ENCODE measurements at places on chromosomes 1 and 21.

DNA sequence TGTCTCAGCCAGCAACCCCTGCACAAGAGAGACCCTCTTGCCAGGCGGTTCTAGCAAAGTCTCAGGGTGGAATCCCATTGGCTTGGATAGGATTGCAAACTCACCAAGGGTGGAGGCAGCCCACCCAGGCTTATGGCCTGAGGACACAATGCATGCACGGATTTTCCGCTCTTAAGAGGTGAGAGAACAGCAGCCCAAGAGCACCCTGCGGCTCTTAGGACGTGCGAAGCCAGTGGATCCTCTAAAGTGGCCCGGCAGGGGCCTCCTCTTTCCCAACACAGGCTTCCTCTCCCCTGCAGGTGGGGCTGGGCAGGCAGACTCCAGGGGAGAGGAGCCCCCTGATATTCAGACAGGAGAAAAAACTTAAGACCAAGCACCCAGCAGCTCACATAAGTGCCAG is 31.2 kb upstream of the TMEM51 start:
- DNase-seq = no peak

DNA sequence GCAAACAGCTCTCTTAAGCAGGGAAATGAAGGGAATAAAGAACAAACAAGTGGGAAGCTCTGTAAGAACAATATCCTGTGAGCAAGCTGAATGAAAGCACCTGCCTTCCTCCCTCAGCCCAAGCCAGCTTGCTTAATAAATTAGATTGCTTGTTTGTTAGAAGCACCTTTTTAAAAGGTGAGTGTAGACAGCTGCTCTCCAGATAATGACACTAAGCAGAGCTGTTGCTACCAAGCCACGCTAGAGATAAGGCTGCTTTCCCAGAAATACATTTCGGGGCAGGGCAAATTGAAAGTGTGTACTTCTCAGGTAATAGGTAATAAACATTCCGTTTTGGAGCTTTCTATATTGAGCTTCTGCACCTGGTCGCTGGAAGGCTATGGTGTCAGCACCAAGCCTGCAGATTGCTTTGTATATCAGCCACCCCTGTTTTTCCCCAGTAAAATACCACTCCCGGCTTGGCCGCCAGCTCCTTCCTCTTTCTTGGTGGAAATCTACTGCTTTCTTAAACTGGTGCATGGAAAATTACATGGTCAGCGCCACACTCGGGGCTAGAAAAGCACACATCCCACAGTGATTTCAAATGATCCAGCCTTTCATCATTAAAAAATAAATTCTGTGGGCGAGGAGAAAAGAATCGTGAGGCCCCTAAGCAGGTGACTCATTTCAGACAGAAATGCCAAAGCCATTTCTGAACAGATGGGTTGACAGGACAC is 151.3 kb downstream of the ETS2 start:
- DNase-seq = no peak

DNA sequence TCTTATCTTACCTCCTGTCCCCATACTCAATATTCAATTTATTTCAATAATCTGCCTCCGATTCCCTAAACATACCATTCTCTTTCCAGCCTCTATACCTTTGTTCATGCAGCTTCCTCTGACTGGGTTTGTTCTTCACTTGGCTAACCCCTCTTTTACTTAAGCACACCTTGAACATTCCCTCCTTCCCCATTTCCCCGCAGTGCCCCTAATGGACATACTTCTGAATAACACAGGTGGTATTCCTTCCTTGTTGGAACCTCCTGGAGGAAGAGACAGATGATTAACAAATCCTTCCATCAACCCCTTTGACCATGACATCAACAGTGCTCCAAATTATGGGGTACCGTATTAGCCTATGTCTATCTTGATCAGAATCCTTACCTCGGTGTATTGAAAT is 190.0 kb upstream of the UBE2U start:
- no peak for DNase-seq

GRCh38 chr1:20319456-20320220 is 29.0 kb downstream of the VWA5B1 start:
- no peak for DNase-seq

DNA sequence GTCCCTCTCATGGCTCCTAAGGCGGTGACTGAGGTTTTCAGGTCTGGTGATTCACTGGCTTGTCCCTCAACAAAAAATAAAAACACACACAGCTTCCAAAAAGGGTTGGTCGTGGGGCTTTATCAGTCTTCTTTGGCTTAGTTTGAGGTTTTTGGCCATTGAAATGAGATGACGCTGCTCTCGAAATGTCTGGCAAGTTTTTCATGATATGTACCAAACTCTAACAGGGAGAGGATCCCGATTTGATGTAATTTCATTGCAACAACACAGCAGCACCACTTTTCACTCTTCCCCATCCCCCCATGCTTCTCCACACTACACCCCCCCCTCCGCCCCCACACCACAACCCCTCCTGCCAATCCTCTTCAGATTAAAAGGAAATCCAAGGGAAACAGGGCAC is 187.1 kb upstream of the NFIA start:
- DNase-seq = peak; percentile 18

- DNase-seq = no peak
Measured at GRCh38 chr1:92442351-92442750, 44.4 kb downstream of the GFI1 start.

DNA sequence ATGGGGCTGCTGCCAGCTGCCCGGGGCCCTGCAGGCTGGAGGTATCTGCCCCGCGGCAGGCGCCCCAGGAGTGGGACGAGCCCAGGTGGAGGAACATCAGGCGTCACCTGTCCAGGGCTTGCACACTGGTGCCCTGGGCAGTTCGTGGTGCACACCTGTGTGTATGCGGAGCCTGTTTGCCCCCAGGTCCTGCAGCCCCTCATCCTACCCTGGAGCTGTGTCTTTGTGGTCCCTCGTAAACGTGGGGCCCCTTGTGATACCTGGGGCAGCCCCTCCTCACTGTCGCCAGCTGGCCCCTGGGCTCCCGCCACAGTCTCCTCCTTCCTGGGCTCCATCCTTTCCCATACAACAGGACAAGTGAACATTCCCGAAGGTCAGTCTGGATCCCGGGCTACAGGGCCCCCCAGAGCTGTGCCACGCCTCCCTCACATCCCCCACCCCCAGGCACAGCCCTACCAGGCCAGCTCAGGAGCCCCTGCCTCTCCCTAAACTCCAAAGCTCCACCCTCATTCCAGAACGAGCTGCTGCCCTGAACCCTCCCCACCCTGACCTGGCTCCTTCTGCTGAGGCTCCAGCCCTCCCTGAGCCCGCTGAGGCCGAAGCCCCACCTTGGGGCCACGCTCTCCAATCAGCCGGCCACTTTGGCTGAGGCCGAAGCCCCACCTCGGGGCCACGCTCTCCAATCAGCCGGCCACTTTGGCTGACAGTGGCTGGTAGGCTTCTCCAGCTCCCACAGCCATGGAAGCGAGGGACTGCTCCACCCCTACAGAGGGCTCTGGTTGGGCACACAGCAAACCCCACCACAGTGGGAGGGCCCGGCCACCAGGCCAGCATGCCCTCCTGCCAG is 42.6 kb downstream of the UBE2G2 start:
- no peak for DNase-seq

DNA sequence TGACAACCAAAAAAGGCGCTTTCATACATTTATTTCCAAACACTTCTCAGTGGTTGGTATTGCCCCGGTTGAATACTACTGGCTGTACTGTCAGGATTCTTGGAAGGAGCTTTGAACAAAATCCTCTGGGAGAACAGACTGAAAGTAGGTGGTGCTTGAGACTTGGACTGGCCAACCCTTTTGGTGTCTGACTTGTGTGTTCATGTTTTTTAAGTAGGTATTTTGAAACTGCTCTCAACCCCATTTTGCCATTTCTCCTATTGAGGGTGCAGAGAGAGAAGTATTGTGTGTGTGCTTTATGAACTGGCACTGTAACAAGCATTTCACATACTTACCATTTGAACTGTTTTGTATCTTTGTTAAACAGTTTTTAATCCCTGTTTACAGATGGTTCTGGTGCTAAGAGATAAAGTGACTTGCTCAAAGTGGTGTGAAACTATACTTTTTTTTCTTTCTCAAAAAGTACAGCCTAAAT is 21.2 kb downstream of the ARID1A start:
- no peak for DNase-seq

GRCh38 chr1:36553591-36554322 is 71.0 kb upstream of the CSF3R start:
- DNase-seq = peak; percentile 13

DNA sequence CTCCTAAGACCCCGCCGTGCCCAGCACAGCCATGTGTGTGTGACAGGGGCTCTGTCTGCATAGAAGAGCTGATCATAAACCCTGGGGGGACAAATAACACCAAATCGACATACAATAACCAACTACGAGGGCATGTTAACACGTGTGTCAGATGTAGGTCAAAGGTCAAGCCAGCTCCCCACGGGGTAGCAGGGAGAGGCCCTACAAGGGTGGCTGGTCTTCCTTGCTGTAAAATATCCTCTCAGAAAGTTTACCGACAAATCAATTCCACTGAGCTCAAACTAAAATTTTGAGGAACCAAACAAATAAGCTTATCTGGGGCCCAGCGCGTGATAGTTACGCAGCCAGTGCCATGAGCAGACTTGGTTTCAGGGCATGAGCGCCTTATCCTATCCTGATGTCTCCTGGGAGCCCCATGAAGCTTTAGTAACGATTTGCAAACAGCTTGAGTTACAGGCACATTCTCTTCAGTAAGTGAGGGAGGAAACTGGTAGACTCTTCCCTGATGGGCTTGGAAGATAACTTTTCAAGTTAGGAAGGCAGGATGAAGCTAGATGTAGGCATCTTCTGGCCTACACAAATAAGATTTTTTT is 2.7 kb upstream of the TMPRSS3 start:
- DNase-seq = no peak

GRCh38 chr1:20867847-20868246 is 80.7 kb upstream of the HP1BP3 start:
- no peak for DNase-seq

GRCh38 chr1:7703321-7704213 is 67.5 kb upstream of the VAMP3 start:
- no peak for DNase-seq

GRCh38 chr1:121558514-121558913 is 373.7 kb downstream of the SRGAP2C start:
- peak; percentile 67 for DNase-seq

- DNase-seq = peak; percentile 63
Measured at GRCh38 chr1:8259498-8260290, 58.2 kb upstream of the SLC45A1 start.

- DNase-seq = no peak
Measured at GRCh38 chr21:40706806-40707655, 139.9 kb downstream of the DSCAM start.

GRCh38 chr1:117059334-117059677 is 820 bp upstream of the TTF2 start:
- DNase-seq = no peak

DNA sequence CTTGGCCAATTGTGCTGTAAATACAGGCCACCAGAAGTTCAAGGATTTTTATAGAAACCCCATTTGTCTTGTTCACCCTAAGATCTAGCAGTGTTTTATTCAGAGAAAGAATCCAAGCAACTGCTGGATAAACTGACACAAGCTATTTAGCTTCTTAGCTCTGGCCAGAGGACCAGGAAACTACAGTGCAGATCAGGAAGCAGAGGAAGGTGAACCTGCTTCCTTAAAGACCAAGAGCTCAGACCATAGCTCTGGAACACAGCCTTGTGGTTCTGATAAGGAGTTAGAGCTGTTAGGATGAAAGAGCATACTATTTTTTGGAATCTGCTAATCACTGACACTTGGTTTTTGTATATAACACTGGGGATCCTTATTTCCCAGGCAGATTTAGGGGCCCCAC is 5.2 kb upstream of the CCDC17 start:
- no peak for DNase-seq

GRCh38 chr1:36721261-36721660 is 238.5 kb upstream of the CSF3R start:
- no peak for DNase-seq

DNA sequence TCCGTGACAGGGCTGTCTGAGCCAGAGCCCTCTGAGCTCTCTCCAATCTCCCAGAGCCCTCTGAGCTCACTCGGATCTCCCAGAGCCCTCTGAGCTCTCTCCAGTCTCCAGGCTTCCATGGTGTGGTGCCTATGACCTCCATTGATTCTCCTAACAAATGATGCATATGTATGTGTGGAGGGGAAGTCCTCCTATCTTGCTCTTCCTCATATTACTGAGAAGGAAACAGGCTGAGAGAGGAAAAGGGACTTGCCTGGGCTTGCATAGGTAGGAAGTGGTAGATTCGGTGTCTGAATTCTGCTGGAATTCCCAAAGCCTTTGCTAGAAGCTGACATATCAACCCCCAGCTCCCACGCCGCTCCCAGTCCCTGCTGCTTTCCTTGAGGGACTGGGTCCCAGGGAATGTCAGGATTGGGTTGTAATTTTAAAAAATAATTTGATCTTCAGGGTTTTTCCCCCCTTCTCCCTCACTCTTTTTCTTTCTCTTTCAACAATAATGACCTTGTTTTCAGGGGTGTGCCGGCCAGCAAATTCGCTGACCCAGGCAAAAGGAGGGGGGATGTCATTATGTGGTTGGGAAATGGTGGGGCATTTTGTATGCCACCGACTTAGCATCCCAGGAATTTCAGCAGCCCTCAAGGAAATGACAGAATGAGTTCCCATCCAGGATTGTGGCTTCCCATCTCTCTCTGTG is 42.3 kb upstream of the RUNX3 start:
- DNase-seq = no peak

DNA sequence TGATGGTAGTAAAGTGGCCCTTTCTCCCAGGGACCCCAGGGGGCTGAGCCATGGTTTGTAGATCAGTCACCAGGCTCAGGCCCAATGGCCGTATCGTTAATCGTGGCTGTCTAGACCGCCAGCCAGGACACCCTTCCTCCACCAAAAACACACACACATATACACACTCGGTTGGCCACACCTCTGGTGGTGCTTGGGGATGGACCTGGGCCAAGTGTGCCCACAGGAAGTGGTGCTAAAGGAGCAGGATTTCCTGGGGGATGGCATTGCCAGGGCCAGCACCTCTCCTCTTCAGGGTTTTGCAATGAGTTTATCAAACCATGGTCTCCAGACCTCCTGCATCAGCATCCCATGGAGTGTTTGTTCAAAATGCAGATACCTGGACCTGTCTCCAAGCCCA is 36.2 kb downstream of the CITED4 start:
- no peak for DNase-seq

DNA sequence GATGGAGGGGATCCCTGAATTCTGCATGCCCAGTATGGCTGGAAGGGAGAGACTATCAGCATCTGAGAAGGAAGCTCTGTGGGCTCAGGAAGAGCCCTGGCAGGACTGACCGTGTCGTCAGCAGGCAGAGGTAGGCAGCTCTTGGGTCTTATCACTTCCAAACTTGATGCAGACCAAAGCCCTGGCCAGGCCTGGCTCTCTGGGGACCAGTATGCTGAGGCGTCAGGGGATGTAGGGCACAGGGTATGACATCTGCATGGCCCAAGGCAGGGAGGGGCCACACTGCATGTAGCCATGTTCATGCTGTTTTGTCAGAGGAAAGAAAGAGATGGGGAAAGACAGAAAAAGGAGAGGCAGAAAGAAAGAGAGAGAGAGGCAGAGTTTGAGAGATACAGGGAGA is 6.3 kb downstream of the FGR start:
- DNase-seq = no peak

- DNase-seq = no peak
Measured at GRCh38 chr1:169491845-169492281, 6.1 kb upstream of the SLC19A2 start.
